ENCODE measurements at places on chromosomes 11 and 22. TPM values are rescaled to one million over a fixed set of nuclear protein-coding genes. Genes with fewer than 3 reads are reported as not detected.

The KIAA1671 gene
- 0.43 TPM for polyA plus RNA-seq

The NLRP6 gene
- 5.1 TPM for polyA plus RNA-seq

The P2RY2 gene
- polyA plus RNA-seq = 0.30 TPM

The OR8B3 gene
- polyA plus RNA-seq = not detected

The MMP3 gene
- polyA plus RNA-seq = not detected

The GAL3ST3 gene
- polyA plus RNA-seq = not detected

- DNase-seq = no peak
Observed at GRCh38 chr11:2536440-2536989, 91.7 kb downstream of the KCNQ1 start.

- no peak for DNase-seq
Observed at GRCh38 chr11:66242095-66242765, 26.2 kb upstream of the RAB1B start.

- no peak for DNase-seq
Observed at GRCh38 chr22:37640591-37641560, 1.4 kb downstream of the SH3BP1 start.

GRCh38 chr11:70643642-70644041 lies 245.3 kb downstream of the CTTN start:
- DNase-seq = no peak

DNA sequence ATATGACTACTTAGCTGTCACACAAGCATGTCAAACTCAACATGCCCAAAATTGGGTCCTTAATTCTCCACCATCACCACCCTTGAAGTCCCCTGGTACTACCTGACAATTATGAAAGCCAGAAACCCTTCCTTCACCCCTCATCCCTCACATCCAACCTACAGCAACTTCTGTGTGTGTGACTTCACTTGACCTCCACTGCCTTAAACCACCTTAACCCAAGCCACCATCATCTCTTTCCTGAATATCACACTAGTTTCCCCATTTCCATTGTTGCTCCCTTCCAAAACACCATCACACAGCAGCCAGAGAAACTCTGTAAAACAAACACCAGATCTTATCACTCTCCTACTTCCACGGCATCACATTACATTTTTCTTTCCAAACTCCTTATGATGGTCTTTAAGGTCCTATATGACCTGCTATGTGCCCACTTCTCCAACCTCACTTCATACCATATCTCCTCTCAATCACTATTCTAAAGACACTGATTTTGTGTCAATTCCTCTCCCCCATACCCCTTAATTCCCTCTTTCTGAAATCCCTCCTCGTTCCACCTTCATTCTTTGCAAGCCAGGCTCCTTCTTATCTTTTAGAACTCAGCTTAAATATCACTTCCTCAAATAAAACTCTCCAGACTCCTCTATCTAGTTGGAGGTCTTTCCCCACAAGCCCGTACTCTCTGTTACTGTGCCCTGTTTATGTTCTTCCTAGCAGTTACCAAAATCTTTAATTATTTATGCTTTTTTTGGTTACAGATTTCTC lies 124.9 kb downstream of the RBFOX2 start:
- DNase-seq = no peak

GRCh38 chr11:77202941-77203900 lies 75.2 kb downstream of the MYO7A start:
- DNase-seq = no peak

DNA sequence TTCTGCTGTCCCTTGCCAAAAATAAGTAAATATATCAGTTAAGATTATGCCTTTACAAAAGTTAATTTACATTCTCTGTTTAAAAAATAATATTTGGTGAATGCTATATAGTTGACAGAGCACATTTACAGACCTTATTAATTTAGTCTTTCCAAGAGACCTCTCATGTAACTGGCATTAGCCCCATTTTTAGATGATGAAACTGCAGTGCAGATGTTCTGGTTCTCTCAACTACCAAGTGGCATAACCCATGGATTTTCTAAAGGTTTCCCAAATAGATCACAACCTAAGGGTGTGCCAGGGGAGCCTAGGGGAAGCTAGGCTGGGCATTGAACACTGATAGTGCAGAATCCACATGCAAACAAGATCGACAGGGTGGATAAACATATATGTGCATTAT lies 88.5 kb downstream of the RNF169 start:
- DNase-seq = no peak

DNA sequence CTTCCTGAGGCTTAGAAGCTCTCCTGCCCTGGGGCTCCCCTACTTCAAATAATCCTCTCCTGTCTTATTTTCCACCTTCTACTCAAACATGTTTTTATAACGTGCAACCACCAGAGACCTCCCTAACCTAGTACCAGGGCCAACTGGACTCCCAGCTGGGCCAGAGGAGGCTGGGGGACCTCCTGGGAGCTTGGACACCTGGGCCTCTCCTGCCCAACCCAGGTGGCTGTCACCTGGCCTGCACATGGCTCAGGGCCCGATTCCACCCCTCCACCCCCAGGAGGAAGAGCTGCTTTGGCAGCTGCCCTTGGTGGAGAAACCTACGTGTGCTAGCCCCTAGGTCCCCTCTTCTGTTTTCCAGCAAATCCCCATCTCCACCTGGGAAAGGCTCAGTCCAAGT lies 105.2 kb downstream of the ABTB2 start:
- DNase-seq = no peak

- no peak for DNase-seq
Observed at GRCh38 chr11:76648061-76648460, 22.5 kb downstream of the LRRC32 start.

DNA sequence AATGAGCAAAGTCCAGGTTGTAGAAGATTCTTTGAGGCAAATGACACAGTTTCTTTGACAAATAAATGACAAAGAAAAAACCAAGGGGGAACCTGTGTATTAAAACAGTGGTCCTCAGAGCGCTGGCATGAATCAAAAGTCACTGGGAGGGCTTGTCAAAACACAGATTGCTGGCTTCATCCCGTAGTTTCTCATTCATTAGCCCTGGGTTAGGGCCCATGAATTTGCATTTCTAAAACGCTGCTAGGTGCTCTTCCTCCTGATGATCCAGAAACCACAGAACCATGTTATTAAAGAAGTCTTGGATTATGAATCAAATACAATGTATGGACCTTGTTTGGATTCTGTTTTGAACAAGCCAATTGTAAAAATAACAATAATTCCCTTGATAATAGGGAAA lies 92.7 kb downstream of the YAP1 start:
- DNase-seq = no peak

DNA sequence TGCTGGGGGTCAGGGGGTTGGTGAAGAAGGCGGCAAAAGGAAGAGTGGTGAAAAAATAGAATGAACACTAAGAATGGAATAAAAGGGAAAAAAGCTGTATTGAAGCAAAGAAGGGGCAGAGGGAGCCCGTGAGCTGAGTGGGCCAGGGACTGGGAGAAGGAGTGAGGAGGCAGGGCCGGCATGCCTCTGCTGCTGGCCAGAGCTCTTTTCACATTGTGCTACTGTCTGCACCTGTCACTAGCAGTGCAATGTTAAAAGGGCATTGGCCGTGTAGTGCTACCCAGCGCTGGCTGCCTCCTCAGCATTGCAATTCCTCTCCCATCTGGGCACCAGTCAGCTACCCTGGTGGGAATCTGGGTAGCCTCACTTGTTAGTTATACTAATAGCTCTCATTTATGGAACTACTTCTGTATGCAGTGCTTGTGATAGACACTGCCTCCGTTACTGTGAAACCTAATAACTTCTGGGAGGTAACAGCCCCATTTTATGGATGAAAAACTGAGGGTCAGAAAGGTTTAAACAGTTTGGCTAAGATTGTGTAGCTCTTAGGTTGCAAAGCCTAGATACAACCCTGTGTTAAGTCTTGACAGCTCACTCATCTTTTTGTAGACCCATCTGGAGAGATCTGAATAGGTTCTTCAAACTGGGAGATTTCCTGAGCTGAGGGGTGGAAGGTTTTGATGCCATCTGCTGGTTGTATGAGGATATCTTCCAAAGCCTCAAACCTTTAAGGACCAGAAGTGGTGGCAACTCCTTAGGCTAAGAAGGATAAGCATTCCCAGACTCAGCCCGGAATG lies 8.5 kb downstream of the YPEL4 start:
- no peak for DNase-seq

GRCh38 chr11:911031-911889 lies 650 bp upstream of the CHID1 start:
- no peak for DNase-seq

DNA sequence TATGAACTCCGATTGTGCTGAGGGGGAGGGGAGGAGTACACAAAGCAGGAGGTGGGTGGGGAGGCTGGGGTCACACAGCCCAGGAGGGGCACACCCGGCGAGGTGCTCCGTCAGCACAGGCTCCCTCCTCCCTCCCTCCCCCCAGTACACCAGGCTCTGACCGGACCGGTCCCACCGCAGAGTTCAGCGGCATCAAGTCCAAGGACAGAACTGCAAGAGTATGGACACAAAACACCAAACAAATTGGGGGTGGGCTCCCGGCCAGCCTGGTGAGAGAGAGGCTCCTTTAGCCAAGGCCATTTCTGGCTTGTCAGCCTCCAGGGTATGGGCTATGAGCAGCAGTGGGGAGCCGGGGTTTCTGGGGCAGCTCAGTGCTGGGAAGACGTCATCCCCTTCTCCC lies 68.3 kb downstream of the ST3GAL4 start:
- no peak for DNase-seq
